ENCODE measurements at places on chromosomes 7 and 10.

GRCh38 chr7:24827589-24827988, 70.3 kb upstream of the GSDME start:
- no peak for DNase-seq

DNA sequence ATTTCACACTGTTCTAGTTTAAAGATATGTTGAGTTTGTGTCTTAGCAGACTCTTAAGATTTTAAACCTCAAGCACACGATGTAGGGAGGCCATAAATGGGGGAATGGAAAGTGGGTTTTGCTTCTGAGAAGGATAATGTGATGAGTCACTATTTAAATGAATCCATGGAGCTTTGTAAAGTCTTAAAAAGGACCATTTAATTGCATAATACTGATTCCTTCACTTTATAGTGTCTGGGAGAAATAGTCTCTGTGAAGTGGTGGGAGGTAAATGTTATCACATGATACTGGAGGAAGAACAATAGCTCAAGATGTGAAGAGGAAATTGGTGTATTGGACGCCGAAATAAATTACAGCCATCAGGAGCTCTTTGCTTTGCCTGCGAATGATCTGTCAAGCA, 84.0 kb upstream of the MYO3A start:
- no peak for DNase-seq

DNA sequence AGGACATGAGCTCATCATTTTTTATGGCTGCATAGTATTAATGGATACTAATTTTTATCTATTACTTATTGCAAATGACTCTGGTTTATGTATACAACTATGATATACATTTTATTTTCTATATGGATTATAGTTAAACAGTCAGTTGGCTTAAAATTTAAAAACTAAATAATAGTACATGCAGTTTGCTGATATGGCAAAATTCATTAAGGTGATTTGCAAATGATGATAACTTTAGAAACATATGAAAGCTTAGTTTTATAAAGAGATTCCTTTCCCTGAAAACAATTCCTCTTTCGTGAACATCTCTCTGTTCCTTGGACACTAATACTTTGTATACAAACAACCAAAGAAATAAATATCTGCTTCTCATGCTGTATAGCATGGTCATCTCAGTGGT, 165.5 kb upstream of the SEMA3E start:
- DNase-seq: no peak

GRCh38 chr10:119859420-119860258, 13.0 kb downstream of the MCMBP start:
- no peak for DNase-seq

- DNase-seq: no peak
Measured at GRCh38 chr7:48933549-48934085, 9.3 kb downstream of the CDC14C start.

DNA sequence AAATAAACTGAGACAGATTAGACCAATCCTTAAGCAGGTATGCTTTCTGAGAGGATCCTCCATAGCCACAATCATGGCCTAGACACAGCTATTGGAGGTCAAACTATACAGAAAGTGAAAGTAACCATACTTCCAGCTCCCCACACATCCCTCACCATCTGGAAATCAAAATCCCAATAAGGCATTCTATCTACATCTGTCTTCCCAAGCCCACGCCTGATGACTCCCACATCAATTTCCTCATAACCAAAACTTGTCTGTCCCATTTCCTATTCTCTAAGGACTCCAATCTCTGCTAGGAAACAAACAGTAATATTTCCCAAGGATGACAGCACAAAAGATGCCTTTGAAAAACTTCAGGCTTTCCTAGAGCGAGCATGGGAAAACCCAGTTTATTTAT, 247.3 kb upstream of the HPS1 start:
- no peak for DNase-seq

DNA sequence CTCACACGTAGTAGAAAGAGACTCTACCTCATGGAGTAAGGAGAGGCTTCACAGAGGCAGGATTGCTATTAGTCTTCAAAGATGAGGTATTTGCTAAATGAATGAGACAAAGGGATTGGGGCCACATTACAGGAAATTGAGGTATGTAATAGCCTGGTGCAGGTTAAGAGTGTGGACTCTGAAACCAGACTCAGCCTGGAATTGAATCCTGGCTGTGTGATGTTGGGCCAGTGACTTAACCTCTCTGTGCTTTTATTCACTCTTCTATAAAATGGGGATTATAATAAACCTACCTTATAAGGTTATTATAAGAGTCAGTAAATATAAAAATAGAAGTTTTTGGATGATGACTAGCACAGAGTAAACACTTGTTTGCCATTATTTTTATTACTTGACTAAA, 64.7 kb upstream of the ATRNL1 start:
- DNase-seq: no peak

- DNase-seq: no peak
Measured at GRCh38 chr10:23630376-23630775, 191.5 kb downstream of the OTUD1 start.

DNA sequence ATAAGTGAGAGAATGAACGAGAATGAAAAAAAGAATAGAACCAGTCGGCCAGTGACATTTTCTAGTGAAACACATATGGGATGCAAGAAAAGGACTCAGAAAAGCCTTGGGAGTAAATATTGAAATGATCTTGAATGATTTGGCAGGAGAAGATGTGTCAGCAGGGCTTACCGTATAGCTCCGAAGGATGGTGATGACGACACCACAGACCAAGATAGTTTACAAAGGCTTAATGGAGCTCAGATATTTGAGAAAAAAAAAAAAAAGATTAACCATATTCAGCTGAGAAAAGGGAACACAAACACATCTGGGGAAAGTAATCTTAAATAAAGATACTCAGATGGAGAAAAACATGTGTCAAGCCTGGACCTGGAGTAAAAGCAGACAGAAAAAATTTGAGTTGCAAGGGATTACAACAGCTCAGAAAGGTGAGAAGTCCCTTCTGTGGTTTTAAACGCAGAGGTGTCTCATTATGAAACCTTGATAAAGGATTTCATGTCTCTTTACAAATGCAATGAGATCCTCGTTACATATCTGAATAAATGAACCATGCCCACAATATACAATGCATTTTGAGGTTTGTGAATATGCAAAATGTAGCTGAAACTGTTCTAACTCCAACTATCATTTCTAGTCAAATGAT, 36.0 kb downstream of the DNAJB9 start:
- DNase-seq: no peak

- no peak for DNase-seq
Measured at GRCh38 chr10:29470355-29470705, 164.4 kb downstream of the SVIL start.

DNA sequence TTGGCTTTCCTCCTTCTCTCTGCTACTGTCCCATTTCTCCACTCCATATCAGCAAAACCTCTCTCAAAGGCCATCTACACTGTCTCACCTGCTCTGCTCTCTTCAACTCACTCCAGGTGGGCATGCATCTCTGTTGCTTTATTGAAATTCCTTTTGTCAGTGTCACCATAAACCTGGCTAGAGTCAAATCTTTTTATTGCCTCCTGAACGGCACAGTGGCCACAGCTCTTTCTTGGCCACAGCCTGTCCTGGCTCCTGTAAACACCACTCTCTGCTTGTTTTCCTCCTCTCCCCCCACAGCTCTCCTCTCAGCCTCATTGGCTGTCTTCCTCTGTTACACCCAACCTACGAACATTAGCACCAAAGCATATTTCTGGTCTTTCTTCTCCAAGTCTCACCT, 31.1 kb upstream of the TMEM273 start:
- DNase-seq: no peak

DNA sequence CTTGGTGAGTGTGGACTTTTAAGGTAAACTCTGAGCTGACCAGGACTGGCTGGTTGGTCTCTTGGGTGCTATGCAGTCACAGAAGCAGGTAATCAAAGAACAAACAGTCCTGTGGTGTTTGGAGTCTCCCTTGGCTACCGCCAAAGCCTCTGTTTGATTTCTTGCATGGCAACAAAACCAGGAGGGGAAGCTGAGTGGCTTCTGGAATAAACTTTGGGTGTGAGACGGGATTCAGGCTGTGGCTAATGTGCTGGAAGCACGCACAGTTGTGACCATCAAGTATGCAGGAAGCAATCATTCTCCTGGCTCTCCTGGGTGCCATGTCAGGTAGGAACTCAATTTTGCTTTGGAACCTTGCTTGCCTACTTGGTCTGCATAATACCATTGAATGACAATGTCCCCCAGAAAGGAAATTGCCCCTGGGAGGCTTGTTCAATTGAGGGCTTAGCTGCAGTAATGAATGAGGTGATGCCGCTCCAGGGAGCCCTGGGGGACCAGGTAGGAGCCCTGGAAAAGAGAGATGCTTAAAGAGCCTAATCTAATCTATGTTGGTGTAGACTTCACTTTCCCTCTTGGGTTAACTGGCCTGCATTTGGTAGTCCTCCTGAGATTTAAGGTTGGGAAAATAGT, at the start of gene CDHR3:
CDHR3 (plus strand) TSS at position 227 of the 630 bp plus-strand sequence; CDS start at position 282, 55 bp downstream.
- DNase-seq: no peak

DNA sequence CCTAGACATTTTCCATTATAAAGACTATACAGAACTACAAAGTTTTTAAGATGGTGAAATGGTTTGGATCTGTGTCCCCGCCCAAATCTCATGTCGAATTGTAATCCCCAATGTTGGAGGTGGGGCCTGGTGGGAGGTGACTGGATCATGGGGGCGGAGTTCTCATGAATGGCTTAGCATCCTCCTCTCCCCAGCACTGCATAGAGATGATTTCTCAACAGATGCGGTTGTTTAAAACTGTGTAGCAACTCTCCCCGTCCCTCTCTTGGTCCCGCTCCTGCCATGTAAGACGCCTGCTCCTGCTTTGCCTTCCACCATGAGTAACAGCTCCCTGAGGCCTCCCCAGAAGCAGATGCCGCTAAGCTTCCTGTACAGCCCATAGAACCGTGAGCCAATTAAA, 1.6 kb downstream of the FAM133B start:
- no peak for DNase-seq

DNA sequence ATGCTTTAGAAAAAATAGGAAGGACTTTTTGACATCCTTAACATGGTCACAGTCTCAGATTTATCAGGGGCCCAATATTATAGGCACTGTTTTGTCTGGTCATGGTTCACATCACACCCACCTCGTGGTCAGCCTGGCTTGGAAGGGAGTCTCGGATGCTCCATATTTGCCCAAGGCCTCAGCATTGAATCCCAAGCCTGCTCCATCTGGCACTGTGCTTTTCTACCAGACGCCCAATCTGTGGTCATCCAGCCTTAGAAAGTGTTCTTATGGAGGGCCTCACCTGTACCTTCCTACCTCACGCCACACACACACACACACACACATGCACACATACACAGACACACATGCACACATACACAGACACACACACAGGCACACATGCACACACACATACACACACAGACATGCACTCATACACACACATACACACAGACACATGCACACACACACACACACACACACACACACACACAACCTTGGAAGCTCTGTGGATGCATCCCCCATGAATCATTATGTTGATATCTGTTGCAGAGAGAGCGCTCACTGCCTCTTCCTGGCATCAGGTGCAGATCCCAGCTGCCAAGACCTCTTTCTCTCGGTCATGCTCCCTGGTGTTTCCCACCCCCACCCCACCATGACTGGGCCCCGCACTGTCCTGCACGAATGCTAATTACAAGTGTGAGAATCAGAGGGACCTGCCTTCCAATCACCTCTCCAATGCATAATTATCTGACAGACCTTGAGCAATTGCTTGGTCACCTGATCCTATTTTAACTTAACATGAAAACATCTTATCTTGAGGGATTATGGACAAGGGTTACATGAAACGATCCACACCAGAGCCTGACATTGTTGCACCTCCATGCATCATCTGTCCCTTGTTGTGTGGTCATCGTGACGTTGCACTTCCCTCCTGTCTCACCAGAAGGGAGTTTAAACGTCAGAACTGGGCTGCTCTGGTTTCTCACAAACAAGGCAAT, 122.7 kb upstream of the TMEM72 start:
- DNase-seq: no peak

DNA sequence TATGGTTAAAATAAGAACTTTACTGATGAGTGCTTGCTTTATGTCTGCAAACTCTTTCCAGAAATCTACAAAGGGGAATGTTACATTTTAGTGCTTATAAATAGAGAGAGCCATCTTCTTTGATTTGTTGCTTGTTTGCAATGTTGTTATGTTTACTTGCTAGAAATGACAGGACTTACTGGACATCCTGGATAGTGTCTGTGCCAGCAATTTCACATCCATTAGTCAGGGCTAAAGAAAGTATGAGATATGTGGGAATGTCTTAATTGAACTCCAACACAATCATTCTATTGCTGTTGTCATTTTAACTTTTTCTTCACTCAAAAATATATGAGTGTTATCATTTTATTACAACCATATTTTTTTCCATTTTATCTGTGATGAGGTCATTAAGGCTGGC, 453.2 kb downstream of the TNS3 start:
- no peak for DNase-seq
